ENCODE measurements at places on chromosomes 13 and 19. TPM values are rescaled to one million over a fixed set of nuclear protein-coding genes. Genes with fewer than 3 reads are reported as not detected.

GRCh38 chr19:34430738-34431625 lies 2.8 kb downstream of the UBA2 start:
- peak; percentile 79 for DNase-seq

DNA sequence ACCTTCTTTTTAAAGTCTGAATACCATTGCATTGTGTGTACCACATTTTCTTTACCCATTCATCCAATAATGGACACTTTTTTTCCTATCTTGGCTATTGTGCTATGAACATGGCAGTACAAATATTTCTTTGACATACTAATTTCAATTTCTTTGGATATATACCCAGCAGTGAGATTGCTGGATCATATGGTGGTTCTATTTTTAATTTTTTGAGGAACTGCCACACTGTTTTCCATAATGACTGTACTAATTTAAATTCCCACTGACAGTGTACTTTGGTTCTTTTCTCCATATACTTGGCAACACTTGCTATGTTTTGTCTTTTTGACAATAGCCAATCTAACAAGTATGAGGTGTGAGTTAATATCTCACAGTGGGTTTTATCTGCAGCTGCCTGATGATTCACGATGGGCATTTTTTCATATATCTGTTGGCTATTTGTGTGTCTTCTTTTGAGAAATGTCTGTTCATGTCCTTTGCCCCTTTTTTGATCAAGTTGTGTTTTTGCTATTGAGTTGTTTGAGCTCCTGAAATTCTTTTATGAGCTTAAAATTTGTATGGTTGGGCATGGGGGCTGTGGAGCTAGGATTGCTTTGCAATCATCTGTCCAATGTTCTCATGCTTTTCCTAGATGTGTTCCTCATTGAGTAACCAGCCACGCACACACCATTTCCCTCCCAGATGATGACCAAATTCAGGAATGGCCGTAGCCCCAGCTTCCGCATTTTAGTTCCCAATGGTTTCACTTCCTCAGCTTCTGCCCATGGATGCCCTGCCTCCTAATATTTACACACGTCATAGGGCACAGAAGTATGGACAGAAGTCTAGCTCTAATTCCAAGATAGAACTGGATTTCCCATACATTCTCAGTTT lies 380.0 kb upstream of the SGCG start:
- DNase-seq, result peak; percentile 39

Gene KCTD12
- total RNA-seq, result 18.6 TPM

Gene CIRBP
- 85.5 TPM for total RNA-seq

- peak; percentile 99 for DNase-seq
These were observed 1.2 kb upstream of the GPX4 start for GRCh38 chr19:1102407-1103131.

- no peak for DNase-seq
These were observed 168.9 kb downstream of the PTPRS start for GRCh38 chr19:5171711-5172110.

GRCh38 chr13:47904891-47905290 lies 96.2 kb downstream of the SUCLA2 start:
- DNase-seq, result no peak

DNA sequence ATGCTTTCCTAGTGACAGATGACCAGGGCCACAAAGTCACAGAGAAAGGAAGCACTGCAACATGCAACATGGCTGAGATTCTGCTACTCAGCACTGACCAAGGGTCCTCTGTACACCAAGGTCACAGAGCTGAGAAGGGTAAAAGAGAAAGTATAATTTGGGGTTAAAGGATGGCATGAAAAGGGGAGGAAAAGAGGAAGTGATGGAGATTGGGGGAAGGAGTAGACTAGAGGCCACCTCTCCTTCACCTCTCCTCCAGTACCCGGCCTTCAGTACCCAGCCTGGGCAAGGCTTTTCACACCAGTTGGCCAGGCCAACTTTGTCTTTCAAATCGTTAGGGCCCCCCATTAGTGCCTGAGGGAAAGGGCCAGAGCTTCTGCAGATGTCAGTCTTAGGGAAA lies 6.3 kb upstream of the RPS19 start:
- DNase-seq, result no peak

GRCh38 chr19:19410553-19411550 lies 5.4 kb downstream of the GATAD2A start:
- DNase-seq, result no peak

DNA sequence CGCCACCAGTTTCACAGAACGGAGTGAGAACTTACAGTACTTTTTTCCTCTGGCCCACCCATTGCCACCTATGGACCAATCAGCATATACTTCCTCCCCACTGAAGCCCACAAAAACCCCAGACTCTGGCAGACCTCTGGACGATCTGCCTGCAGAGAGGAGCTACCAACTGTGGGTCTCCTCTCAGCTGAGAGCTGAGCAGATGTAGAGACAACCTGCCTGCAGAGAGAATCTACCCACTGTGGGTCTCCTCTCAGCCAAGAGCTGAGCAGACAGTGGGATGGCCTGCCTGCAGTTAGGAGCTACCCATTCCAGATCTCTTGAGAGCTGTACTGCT lies 69.7 kb downstream of the PIBF1 start:
- no peak for DNase-seq

DNA sequence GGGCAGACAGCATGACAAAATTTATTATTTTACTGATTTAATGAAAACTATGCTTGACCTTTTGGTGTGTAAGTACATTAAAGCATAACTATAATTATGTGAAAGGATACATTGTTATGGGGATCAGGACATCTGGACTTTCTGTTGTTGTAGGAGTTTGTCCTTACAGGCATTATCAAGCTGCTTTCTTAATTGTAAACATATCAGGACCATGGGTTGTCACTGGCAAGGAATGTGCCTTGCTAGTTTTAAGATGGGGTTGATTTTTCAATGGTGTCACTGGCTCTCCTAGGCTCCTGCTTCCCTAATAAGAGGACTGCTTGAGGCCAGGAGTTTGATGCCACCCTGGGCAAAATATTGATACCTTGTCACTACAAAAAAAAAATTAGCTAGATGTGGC lies 32.6 kb downstream of the KBTBD6 start:
- DNase-seq, result peak; percentile 14

GRCh38 chr13:57933606-57934005 lies 302.1 kb downstream of the PCDH17 start:
- DNase-seq, result no peak

- no peak for DNase-seq
These were observed 61.4 kb downstream of the DPF1 start for GRCh38 chr19:38162632-38163031.

DNA sequence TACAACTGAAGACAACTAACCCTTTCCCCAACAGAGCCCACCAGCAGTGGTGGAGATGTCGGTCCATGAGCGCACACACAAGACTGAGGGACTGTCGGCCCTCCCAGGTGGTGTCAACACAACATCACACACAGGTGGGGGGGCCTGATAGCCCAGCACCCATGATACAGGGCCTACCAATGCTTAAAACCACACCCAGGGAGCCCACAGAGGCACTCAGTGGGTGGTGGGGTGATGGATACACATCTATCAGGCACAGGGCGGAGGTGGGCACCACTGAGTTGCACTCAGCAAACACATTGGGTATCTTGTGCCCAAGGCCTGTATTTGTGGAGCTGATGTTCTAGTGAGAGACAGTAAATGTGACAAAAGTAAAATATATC lies 7.0 kb upstream of the ZFP36 start:
- DNase-seq, result no peak

GRCh38 chr13:70960841-70961443 lies 852.7 kb upstream of the KLHL1 start:
- DNase-seq, result peak; percentile 30

Gene ZNF555
- 4.8 TPM for total RNA-seq

- peak; percentile 54 for DNase-seq
These were observed 17.0 kb downstream of the POU2F2 start for GRCh38 chr19:42115219-42115618.

- DNase-seq, result no peak
These were observed 81.6 kb downstream of the ZNF536 start for GRCh38 chr19:30453743-30454142.

- no peak for DNase-seq
These were observed 133.6 kb upstream of the MYO16 start for GRCh38 chr13:108495646-108496361.

Gene ZNF470
- 3.9 TPM for total RNA-seq

Gene ABCA7
- total RNA-seq, result 11.2 TPM

DNA sequence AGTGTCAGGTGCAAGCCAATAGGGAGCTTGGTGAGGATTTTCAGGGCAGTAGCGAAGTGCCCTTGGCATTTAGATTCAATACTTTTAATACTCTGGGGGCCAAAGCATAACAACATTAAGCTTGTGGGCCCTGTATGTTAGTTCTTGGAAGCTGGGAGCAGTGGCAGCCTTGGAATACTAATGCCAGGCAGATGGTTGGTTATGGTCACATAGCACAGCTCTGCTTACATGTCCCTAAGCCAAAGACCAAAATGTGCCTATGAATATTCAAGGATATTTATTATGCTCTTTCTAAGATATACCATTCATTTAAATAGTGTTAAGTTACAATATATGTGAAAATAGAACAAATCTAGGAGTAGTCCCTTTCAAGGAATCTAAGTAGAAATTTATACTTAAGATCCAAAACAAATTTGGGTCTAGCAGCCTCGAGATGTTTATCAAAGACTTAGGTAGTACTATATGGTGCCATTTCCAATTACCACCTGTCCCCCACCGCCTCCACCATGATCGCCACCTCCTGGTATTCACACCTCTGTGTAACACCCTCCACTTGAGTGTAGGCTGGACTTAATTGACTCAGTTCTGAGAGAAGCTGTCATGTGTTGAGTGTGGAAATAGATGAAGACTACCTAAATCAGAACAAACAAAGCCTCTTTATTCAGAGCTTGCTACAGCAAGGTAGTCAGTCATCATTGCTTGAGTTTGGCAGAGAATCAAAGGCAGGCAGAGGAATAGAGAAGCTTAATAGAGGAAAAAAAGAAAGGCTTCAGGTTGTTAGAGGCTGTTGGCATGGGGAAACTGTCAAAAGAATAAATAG lies 261.0 kb downstream of the GPC5 start:
- no peak for DNase-seq

Gene EPSTI1
- total RNA-seq, result 15.1 TPM

DNA sequence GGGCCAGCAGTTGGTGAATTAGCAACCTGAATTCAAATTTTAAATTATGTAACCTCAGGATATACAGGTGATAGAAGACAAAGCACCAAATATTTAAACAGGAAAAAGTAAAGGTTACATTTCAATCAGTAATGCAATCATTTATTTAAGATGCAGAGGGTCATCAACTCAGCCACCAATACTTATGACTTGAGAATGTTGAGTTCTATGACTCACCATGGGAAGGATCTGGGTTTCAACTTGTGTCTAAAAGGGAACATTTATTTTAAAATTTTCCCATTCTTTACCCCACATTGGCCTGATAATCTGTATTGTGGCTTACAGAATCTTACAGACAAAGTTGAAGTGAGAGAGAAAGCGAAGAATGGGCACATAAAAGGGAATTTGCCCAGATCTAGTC lies 418.0 kb downstream of the NDFIP2 start:
- DNase-seq, result no peak

Gene C1QTNF9B
- 0.86 TPM for total RNA-seq

DNA sequence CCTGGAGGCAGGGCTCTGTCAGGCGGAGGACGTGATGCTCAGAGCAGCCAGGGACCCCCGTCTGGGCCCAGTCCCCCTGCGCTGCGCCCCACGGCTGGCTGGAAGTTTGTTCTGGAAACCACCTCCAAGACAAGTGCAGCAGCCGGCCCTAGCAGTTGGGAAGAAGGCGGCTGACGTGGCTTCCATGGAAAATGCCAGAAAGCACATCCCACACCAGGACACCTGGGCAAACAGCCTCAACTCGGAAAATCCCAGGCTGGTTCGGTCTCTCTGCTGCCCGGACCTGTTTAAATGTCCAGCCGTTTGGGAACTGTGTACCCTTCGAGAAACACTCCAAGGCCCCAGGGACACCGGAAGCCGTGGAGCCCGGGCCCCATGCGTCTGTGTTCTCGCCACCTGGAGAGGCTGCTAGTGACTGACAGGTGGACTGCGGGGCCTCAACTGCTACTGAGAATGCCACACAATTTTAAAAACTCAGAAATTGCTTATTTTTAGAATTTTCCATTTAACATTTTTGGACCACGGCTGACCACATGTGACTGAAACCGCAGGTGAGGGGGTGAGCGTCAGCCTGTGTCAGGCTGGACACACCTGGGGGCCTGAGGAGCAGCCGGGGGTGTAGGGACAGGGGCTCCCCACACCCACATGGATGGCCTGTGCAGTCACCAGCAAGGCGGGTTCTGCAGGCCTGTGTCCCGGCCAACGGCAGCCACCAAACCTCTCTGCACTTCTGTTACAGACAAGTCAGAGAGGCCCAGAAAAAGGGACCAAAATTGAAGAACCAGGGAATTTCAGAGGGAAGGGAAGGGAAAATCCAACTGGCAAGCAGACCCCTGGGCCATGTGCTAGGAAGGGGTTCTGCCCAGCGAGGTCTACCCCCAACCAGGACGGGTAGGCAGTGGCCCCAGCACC lies 31.7 kb downstream of the RASA3 start:
- DNase-seq, result no peak

Gene SULT2B1
- not detected for total RNA-seq

Gene KIR2DL3
- total RNA-seq, result not detected

Gene KLK3
- total RNA-seq, result not detected

GRCh38 chr19:52191389-52191788 lies 1.5 kb downstream of the PPP2R1A start:
- DNase-seq, result no peak

Gene PRODH2
- total RNA-seq, result not detected

DNA sequence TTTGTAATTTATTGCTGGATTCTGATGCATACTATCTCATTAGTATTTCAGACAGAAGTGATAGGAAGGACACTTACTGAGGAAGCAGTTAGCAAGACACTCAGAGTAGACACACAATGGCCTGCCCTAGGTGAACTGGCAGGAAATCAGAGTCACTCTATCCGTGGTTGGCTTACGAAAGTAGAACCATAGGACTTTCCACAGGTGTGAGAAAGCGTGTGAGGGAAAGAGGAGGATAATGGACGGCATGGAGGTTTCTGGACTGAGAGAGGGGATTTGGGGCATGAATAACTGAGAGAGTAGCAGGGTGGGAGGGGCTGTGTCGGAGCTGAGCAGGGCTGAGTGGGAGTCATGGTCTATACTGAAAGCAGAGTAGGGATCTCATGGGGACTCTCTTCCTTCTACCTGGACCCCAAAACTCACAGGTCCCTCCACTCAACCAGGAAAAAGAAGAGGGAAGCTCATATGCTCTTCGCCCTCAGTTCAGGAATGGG lies 18.7 kb upstream of the EID2 start:
- DNase-seq, result no peak

DNA sequence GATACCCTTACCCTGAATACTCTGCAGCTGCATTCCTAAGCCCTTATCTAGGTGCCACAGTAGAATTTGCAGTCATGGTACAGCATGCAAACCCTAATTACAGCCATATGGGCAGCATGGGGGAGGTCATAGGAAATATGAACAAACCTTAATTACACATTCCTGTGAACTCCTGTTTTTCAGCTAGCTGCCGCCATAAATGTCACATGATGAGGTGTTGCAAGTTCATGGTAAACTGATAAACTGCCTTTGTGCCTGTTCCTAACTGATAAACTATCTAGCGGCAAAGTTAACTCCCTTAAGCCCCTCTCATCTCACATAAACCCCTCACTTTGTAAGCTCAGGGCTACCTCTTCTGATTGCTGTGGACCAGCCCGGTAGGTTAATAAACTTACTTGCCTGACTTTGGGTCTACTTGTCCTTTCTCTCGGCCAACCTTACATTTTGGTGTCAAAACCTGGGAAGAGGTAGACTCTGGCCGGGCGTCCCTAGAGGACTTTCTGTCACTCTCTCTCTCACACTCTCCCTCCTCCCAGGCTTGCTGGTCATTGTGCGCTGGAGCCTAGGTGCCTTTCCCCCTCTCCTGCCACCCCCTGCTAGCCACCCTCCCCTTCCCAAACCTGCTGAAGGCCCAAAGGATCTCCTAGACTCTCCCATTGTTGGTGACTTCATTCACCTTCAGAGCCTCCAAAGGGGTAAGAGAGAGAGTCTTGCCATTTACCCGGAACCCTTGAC lies 43.3 kb downstream of the ZNF93 start:
- DNase-seq, result no peak

Gene CEACAM16
- total RNA-seq, result under 0.01 TPM

Data from fibroblast of villous mesenchyme (primary cell).